Activated T-cell treated with anti-CD3 and anti-CD28 coated beads, Interleukin-2, amount 50 U/mL, for 72 hours (primary cell): ENCODE measurements at places on chromosomes 16 and 17. TPM values are rescaled to one million over a fixed set of nuclear protein-coding genes. Genes with fewer than 3 reads are reported as not detected.

GRCh38 chr16:86828653-86829052, 250.3 kb downstream of the FOXL1 start:
- H3K4me1 ChIP-seq, result no peaks in the 10 kb centered on the region
- no peaks in the 10 kb centered on the region for H3K36me3 ChIP-seq
- no peak overlapping the region for H3K27ac ChIP-seq
- H3K27me3 ChIP-seq, result peaks cover 35% of the 10 kb centered on the region

Gene TPSD1
- not detected for total RNA-seq

GRCh38 chr16:3171855-3172593, 16.0 kb upstream of the OR1F1 start:
- H3K36me3 ChIP-seq, result no peaks in the 10 kb centered on the region
- DNase-seq, result no peak
- peaks cover 62% of the 10 kb centered on the region for H3K27me3 ChIP-seq
- H3K27ac ChIP-seq, result peak overlapping the region; percentile 91
- peak overlapping the region; percentile 86 for H3K4me3 ChIP-seq

Gene EMP2
- total RNA-seq, result 0.07 TPM
